Activated effector memory CD4-positive, alpha-beta T cell treated with Interleukin-2 at 50 U/mL for 16 hours (primary cell): ENCODE measurements at places on chromosomes 2 and 18.

GRCh38 chr18:38023871-38024270 is 458.3 kb upstream of the CELF4 start:
- no peak for DNase-seq

DNA sequence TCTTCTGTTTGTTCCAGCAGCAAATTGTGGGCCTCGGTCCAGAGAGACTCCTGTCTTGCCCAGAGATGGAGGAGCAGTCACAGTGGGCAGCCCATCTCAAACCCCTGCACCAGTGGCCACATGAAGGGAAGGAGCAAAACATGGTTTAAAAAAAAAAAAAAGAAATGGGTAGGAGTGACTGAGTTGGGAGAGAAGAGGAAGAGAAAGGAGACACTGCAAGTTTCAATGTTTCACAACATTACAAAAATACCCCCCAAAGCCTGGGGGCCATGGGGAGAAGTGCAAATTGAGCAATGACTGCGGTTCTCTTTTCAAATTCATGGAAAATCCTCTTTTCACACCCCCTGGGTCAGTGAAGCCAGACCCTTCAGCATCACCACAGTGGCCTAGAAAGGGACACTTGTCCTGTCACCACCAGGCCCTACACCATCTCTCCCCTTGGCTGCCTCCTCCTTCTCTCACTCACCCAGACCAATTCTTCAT is 117.1 kb downstream of the ZFP36L2 start:
- no peak for DNase-seq

- no peak for DNase-seq
These were observed 12.2 kb upstream of the SCYGR5 start for GRCh38 chr2:227654426-227654825.

DNA sequence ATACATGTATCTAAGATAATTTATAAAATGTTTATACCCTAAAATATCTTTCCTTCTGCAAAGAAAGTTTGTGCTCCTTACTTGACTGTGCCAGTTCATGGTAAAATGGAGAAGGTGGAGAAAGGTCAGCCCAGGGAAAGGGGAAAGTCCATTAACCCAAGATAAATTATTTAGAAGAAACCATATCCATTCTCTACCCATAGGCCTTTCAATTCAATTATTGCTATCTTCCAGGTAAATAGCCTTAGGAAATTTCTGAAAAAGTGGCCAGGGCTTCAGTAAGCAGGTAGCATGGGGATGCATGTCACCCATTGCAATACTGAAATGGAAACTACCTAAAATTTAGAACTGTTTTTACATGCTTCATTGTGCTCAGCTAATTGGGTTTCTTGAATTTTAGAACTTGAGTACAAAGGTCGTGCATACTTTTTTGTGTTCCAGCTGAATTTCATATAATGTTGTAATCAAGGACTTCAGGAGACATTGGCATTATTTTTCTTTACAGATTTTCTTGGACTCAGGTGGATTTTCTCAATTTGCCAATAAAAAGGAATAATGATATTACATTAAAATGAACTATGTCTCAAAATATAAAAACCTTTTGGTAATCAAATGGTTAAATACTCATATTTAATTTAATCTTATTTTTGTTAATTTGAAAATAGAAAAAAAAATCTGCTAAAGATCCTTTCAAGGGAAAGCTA is 124.9 kb downstream of the CSRNP3 start:
- no peak for DNase-seq

- no peak for DNase-seq
These were observed 93.2 kb upstream of the CAB39 start for GRCh38 chr2:230619491-230619890.

DNA sequence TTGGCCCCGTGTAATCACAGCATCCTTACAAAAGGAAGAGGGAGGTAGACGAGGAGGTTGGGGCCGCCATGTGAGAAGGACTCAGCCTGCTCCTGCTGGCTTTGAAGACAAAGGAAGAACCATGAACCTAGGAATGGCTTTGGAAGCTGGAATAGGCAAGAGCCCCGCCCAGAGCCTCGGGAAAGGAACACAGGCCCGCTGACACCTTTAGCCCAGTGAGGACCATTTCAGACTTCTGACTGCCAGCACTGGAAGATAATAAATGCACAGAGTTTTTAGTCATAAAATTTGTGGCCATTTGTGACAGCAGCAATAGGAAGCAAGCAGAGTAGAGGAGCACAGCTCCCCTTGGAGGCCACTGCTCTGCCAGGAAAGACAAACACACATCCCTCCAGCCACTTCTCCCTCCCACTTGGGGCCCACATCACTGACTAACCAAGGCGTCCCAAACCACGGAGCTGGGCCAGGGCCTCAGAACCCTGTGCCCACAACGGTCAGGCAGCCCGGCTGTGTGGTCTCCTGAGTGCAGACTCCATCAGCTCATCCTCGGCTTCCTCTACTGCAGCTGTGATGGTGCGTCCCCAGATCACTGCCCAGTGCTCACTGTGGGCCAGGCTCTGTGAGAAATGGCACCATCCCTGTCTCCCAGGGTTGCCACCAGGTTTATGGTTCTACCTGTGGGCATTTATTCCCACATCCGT is 39.7 kb downstream of the TFCP2L1 start:
- DNase-seq, result no peak

- no peak for DNase-seq
These were observed 131.8 kb downstream of the TWIST2 start for GRCh38 chr2:238979636-238980035.

- no peak for DNase-seq
These were observed 182.8 kb downstream of the AGPS start for GRCh38 chr2:177575358-177575757.

- no peak for DNase-seq
These were observed 97.9 kb downstream of the FIGN start for GRCh38 chr2:163637871-163638270.

DNA sequence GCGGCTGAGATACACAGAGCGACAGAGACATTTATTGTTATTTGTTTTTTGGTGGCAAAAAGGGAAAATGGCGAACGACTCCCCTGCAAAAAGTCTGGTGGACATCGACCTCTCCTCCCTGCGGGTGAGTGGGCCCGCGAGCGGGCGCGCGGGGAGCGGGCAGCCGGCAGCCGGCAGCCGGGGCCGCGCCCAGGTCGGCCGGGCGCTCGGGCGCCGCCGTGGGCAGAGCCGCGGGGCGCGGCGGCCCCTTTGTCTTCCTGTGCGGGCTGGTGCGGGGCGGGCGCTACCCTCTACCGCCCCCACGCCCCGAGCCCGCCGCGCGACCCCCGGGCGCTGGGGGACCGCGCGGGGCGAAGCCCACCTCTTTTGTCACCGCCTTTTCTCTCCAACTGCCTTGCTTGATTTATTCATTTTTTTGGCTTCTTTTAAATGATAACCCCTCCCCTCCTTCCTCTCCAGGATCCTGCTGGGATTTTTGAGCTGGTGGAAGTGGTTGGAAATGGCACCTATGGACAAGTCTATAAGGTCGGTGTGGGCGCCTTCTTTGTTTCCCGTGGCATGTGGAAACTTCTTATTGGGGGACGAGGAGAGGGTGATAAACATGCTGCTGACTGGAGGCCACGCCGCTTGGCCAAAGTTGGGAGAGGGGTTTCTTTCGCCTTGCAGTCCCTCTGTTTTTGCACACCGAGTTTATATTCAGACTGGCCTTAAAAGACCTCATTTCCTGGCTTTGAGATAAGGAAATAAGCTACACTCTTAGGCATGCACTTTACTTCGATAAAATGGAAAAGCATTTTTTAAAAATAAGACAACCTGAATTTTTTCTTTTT is 722 bp downstream of the MAP4K4 start:
- no peak for DNase-seq

GRCh38 chr2:71385012-71385411 is 53.4 kb downstream of the ZNF638 start:
- no peak for DNase-seq

GRCh38 chr2:16588565-16588964 is 77.1 kb downstream of the CYRIA start:
- DNase-seq, result no peak

- DNase-seq, result no peak
These were observed 17.2 kb downstream of the CNDP1 start for GRCh38 chr18:74551452-74551851.

DNA sequence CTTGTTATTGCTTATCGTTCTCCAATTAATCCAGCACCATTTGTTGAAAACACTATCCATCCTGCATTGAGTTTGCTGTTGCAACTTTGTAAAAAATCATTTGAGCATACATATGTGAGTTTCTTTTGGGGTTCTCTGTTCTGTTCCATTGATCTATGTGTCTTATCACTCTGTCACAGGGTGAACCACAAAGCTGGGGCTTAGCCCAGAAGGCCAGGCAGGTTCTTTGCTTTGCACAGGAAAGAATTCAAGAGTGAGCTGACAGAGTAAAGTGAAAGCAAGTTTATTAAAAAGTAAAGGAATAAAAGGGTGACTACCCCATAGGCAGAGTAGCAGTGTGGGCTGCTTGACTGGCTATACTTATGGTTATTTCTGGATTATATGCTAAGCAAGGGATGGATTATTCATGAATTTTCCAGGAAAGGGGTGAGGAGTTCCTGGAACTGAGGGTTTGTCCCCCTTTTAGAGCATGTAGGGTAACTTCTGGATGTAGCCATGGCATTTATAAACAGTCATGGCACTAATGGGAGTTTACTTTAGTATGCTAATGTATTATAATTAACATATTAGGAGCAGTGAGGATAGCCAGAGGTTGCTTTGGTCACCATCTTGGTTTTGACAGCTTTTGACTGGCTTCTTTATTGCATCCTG is 46.8 kb downstream of the RNF138 start:
- no peak for DNase-seq

GRCh38 chr2:99338029-99338585 is 918 bp downstream of the EIF5B start:
- no peak for DNase-seq

DNA sequence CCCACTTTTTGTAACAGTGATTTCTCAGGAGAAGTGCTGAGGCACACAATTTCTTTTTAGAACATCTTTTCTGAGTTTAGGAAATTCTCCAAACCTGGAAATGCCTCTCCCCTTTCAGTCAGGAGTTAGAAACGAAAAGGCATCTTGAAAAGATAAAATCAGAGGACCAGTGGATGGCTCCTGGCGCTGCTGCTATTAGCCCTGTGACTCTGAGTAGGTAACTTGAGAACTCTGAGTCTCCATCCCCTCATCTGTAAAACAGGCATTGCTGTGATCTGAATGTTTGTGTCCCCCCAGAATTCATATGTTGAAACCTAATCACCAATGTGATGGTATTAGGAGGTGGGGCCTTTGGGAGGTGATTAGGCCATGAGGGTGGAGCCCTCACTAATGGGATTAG is 50.2 kb downstream of the EHD3 start:
- DNase-seq, result no peak

DNA sequence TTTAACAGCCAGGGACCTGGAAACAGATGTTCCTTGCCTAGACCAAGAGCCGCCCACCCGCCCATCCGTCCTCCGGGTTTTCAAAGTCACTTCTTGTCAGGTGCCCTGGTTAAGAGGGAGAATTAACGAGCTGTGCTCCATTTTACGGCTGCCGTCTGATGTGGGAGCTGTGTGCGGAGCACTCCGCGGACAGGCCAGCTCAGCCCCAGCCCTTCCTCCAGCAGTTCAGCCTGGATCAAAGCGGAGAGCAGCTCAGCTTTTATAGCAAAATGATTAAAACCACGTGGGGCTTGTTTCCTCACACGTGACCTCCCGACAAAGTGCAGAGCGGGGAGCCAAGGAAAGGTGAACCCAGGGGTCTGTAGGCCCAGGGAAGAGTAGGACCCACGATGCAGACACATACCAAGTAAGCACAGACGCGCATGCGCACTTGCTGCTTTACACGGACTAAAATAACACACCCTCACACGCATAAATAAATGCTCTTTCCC is 46.1 kb upstream of the PKDCC start:
- DNase-seq, result no peak

DNA sequence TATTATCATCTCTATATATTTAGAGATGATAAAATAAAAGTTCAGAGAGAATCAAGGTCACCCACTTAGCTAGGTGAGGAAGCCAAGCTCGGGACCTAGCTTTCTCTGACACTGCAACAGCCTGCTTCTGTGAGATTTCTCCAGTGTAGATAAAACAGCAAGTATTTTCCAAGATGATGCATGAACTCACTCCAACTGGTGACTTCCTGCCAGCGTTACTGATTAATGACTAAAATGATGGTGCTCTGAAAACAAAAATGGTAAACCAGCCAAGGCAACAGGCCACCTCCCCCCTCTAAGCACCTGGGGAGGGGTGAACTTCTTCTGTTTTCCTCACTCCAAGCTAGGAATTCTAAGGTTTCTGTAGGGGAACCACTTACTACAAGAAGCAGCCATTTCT is 510.2 kb upstream of the ID2 start:
- no peak for DNase-seq

GRCh38 chr2:79124907-79125720 is 4.8 kb downstream of the REG1A start:
- DNase-seq, result no peak

DNA sequence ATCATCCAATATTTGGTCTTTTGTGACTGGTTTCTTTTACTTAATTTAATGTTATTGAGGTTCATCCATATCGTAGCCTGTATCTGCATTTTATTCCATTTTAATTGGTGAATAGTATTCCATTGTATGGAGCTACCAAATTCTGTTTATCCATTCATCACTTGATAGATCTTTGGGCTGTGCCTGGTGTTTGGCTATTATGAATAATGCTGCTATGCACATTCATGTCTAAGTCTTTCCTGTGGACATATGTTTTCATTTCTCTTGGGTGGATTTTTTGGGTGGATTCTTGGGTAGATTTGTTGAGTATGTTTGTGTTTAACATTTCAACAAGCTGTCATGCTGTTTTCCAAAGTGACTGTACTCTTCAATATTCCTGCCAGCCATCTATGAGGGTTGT is 52.5 kb upstream of the NEDD4L start:
- no peak for DNase-seq

GRCh38 chr2:45288532-45289417 is 279.5 kb upstream of the SIX2 start:
- no peak for DNase-seq

- DNase-seq, result no peak
These were observed 52.9 kb downstream of the PPP1R1C start for GRCh38 chr2:182038576-182038975.

GRCh38 chr18:67219821-67220220 is 296.7 kb downstream of the DSEL start:
- DNase-seq, result no peak

- DNase-seq, result no peak
These were observed 1539.7 kb upstream of the ACVR2A start for GRCh38 chr2:146305164-146305563.

GRCh38 chr2:233961905-233962304 is 44.7 kb downstream of the TRPM8 start:
- DNase-seq, result no peak
